ENCODE measurements at places on chromosomes 2 and 18.

DNA sequence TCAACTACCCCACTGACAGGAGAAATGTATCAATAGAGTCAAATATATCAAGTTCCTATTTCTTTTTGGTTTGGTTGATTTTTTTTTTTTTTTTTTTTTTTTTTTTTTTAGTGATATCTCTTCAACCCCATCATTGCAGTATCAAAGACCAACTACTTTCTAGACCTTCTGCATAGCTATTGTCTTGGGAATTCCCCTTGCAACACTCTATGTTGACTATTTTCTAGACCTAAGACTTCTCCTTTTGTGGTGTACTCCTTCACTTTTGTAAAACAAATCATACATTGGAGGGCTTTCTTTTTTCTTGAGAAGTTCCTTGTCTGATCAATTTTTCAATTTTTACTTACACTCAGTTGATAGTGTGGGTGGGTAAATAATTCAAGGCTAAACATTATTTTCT lies 46.5 kb upstream of the NR4A2 start:
- no peak for DNase-seq

DNA sequence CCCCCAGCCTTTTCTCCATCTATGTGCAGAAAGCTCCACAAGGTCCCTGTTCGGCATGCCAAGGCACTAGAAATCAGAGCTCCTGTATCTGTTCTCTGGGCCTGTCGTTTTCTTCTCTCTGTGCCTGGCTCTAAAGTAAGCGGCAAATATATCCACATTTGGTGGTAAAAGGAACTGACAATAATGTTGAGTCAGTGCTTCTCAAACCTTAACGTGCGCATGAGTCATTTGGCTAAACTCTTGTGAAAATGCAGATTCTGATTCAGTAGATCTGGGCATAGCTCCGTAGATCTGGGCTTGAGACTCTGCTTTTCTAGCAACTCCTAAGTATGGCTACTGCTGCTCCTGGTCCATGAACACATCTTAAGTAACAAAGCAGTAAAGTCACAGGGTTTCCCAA lies 16.5 kb upstream of the ACSL3 start:
- no peak for DNase-seq

- DNase-seq: no peak
Measured at GRCh38 chr2:45746888-45747287, 95.4 kb downstream of the PRKCE start.

- no peak for DNase-seq
Measured at GRCh38 chr2:86301009-86301408, 36.4 kb downstream of the REEP1 start.

- no peak for DNase-seq
Measured at GRCh38 chr2:144414324-144414845, 105.5 kb downstream of the ZEB2 start.

DNA sequence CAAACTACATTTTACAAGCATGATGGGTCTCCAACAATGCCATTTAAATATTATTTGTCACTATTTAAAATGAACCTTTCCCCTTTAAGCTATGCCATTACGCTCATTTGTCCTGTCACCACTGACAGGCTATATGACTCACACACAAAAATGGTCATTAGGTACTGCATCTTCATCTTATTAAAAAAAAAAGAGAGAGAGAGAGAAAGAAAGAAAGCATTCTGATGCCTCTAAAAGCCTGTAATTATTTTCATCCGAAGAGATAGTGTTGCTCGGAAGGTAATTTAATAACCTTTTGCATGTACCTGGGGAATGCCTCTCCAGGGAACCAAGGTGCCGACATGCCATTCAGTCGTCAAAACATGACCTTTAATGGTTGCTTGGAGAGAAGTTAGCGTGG lies 226.7 kb downstream of the ARHGAP15 start:
- DNase-seq: no peak

Measured in hypothalamus (tissue), 51 donors.